ENCODE measurements at places on chromosomes 7 and 10. TPM values are rescaled to one million over a fixed set of nuclear protein-coding genes. Genes with fewer than 3 reads are reported as not detected.

- DNase-seq = no peak
These were observed 103.5 kb upstream of the ZNF438 start for GRCh38 chr10:31135171-31135570.

DNA sequence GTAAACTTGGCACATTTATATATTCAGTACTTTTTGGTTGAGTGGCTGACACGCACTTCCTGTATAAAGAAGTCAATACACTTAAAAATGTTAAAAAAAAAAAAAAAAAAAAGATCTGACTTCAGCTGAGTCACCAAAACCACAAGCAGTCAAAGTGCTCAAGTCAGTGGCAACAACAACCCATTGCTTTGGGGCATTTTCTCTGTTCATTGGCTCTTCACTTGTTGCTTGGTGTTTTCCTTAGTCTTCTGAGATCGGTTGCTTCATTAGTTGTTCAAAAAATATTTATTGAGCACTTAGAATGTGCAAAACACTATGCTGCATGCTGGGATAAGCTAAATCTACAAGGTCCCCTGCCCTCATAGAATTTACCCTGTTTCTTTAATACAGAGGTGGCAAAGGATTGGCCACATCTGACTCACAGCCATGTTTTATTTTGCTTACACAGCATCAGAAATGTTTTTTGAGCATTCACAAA lies 63.7 kb downstream of the ZNRF2 start:
- DNase-seq = peak; percentile 65

RNLS gene
- 29.3 TPM for total RNA-seq

GRCh38 chr10:108443636-108444035 lies 1279.1 kb upstream of the SORCS1 start:
- DNase-seq = no peak

DNA sequence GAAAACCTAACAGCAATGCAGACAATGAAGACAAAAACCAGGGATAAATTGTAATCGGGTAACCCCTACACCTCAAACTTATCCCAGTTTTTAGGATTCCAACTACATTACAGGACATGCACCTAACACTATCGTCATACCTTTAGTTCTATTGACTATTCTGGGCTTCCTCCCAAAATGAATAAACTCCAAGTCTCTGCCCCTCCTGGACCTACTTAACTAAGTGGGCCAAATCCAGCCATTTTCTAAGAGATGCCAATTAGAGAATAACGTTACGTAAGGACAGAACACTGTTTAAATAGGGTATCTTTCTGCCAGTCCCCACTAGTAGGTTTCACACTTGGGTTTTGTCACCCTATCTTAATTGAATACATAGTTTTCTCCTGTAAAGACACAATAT lies 253.1 kb upstream of the MKLN1 start:
- DNase-seq = no peak

NSUN6 gene
- 5.4 TPM for total RNA-seq

PON3 gene
- total RNA-seq = not detected

DNA sequence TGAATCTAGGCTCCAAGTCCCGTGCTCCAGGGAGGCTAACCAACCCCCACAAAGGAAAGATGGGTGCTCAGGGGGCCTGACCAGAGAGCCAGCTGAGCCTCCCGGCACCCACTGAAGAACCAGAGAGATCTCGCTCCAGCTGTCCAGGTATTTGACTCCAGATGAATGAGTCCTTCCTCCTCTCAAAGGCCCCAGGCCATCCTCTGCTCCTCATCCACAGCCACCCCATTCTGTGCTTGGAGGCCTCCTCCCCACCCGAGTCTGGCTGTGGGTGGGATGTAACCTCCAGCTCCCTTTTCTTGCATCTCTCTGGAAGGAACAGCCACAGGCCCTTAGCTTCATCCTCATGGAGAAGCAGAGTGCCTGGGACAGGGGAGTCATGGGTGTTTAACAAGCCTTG lies 44.6 kb downstream of the VSTM4 start:
- no peak for DNase-seq

HSPA12A gene
- total RNA-seq = 2.6 TPM
